CMK (cell line): ENCODE measurements at places on chromosomes 11 and 22.

- no peak for DNase-seq
Measured at GRCh38 chr11:102458548-102458947, 6.0 kb upstream of the TMEM123 start.

DNA sequence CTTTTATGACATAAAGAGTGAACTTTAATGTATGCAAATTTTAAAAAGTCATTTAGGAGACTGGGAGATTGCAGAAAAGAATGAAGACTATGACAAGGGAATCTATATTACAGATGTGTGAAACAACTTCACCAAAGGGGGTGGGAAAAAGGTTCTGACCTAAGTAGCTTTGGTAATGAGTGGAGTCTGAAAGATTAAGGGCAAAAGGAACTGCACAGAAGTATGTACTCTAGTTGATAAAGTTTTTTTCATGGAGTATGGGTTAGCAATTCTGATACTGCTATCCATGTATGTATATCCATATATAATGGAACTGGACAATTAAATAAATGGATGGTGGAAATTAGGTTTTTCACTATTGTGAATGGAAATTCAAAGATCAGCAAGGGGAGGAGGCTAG, 9.2 kb downstream of the CKAP5 start:
- DNase-seq: no peak

- DNase-seq: no peak
Measured at GRCh38 chr11:47394050-47394321, 14.4 kb upstream of the SLC39A13 start.

- no peak for DNase-seq
Measured at GRCh38 chr22:48581796-48582469, 1245.7 kb downstream of the BRD1 start.

GRCh38 chr11:101474666-101475065, 109.1 kb downstream of the TRPC6 start:
- no peak for DNase-seq
